ENCODE measurements at places on chromosomes 5 and 9.
A peak's percentile ranks its signal among the peaks of the same experiment; 100 is the strongest.

- no peak for DNase-seq
Measured at GRCh38 chr5:30337084-30337573, 856.4 kb upstream of the CDH6 start.

DNA sequence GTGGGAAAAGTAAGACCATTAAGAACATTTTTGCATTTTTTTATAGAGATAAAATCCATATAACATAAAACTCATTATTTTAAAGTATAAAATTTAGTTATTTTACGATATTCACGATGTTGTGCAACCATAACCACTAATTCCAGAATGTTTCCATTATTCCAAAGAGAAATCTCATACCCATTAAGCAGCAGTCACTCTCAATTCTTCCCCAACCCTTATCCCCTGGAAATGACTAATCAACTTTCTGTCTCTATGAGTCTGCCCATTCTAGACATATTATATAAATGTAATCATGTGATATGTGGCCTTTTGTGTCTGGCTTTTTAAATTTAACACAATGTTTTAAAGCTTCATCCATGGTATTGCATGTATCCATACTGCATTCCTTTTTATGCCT lies 115.6 kb upstream of the ADAMTSL1 start:
- DNase-seq, result no peak

GRCh38 chr9:96136992-96137670 lies 164.8 kb downstream of the HSD17B3 start:
- DNase-seq, result no peak

GRCh38 chr5:73722231-73722630 lies 96.2 kb downstream of the ARHGEF28 start:
- DNase-seq, result no peak

DNA sequence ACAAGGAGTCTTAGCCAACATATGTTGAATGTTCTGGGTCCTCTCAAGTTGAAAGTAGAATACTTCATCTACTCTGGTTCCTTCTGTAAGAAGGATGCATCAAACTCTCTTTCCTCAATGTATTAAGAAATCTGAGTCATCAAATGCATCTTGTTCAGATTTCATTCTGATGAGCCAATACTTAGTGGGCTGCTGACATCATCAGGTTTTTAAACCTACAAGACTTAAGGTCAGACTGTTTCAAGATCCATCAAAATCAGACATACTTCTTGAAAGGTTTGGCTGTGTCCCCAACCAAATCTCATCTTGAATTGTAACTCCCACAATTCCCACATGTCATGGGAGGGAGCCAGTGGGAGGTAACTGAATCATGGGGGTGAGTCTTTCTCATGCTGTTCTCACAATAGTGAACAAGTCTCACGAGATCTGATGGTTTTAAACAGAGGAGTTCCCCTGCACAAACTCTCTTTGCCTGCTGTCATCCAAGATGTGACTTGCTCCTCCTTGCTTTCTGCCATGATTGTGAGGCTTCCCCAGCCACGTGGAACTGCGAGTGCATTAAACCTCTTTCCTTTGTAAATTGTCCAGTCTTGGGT lies 168.8 kb downstream of the RAPGEF6 start:
- DNase-seq, result peak; percentile 5

- no peak for DNase-seq
Measured at GRCh38 chr5:159567461-159567860, 237.2 kb upstream of the IL12B start.
